DMS 273 treated with DMSO at 0.1 percent for 48 hours (cell line): ENCODE measurements at places on chromosomes 3 and 15.

DNA sequence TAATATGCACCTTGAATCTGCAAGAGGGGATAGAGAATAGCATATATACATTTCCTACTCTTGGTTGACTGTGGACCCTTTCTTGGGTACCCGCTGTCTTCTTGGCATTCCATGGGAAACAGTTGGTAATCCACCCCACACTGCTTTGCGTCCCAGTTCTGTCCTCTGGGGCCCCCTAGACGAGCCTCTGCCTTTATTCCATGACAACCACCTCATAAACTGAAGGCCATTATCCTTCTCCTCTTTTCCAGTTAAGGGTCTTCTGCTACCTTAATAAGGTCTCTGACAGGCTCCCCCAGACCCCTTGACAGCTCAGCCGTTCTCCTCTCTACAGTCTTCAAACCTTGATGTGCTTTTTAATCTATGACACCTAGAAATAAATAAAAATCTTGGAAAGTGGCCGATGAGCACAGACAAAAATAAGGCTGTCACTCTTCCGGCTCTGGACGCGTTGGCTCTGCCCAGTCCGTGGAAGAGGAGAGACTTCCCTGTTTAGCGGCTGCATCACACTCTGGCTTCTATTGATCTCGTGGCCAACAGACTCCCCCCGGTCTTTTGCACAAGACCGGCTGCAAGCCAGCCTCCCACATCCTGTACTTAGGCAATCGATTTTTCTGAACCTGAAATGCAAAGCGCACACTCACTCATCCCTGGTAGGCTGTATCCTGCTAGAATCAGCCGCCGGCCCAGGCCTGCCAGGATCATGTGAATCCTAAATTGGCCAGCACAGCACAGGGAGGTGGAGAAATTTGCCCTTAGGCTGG lies 251.0 kb upstream of the TLE3 start:
- no peak for DNase-seq

- DNase-seq = no peak
Observed at GRCh38 chr15:64897345-64897985, 14.2 kb upstream of the ANKDD1A start.

GRCh38 chr3:151283907-151284461 lies 5.6 kb upstream of the P2RY14 start:
- DNase-seq = no peak

- no peak for DNase-seq
Observed at GRCh38 chr3:134988666-134989065, 193.6 kb downstream of the EPHB1 start.

DNA sequence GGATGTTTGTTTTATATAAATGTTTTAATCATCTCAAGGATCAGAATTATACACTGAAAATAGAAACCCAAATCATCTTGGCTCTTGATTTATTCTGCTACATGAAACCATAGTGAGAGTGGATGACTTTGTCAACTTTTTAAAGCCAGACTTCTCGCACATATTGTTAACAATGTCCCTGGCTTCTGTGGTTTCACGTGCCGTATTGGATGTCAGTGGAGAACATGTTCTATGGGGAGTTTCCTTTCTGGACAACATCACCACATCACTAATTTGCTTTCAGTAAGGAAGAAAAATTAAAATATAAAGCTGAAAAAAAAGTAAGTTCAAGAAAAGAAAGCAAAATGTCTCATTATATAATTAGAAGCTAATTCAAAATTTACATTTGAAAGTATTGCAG lies 297.1 kb upstream of the MME start:
- no peak for DNase-seq

DNA sequence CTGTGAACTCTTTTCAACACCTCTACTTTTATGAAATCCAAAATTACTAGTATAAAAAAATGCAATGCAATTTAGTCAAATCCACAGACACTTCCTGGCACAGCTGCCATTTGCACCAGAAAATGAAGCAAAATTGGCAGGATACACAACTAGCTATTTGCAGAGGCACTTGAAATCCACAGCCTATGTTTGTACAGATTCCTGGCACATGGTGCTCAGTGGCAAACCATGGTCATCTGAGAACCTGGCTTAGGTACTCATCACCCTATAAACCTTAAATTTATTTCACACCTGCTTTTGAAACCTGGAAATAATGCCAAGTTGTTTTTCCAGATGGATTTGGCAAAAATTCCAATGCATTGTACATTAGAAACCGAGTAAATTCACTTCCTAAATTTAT lies 20.2 kb upstream of the PPM1L start:
- no peak for DNase-seq

DNA sequence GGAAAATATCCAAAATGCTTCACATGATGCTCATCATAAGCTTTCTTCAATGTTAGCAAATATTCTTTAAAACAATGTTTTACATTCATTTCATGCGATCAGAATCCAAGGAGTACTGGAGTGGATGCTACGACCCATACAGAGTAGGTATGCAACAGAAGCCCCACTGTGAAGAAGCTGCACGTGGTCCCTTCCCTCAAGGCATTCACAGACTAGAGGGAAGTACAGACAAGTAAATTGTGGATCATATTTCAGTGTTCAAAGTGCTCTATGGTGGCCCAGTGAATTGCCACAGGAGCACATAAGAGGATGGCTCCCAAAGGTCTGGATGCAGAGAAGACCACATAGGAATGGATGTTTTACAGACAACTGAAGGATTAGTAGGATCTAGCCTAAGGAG lies 789.9 kb downstream of the IGSF11 start:
- DNase-seq = no peak

DNA sequence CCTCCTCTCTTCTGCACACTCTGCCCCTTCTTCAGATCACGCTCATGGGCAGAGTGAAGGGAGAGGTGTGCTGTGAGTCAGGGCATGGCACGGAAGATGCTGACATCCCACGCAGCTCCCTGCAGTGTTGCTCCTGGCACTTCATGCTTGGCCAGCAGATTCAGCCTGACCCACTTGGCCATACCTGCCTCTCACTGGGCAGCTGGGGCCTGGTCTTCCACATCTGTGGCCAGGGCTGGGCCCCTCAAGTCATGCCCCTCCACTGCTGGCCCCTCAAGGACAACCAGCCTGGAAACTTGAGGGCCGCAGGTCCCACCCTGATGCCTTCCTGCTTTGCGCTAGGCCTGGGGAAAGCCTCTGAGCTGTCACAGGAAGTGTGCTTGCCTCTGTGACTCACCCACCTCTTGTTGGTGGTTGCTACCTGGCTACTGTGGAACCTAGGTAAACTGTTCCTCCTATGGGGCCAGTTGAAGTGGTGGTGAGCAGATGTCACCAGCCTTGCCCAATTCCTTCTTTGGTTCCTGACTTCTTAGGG lies 48.7 kb downstream of the BSN start:
- DNase-seq = no peak

GRCh38 chr3:127215714-127216414 lies 22.9 kb downstream of the PRR23E start:
- no peak for DNase-seq

GRCh38 chr3:126135071-126135405 lies 45.3 kb downstream of the ALDH1L1 start:
- DNase-seq = no peak

DNA sequence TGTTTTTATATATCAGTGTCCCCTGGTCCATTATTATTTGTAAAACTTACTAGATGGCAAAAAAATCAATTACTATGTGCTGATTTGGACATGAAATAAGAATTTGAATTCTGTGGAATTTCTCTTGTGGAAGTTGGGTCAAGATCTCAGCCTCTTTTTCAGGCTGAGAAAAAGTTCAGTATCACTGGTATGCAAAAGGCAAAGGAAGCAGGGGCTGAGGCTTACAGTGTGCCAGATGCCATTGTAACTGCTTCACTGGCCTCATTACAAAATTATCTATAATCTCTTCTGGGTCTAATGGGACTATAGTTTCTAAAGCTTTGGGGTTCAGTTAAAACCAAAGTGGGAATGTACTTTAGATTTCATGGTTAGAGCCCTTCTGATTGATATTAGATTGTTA lies 125.9 kb upstream of the SLC7A14 start:
- DNase-seq = no peak
